ENCODE measurements at places on chromosomes 2 and 18. TPM values are rescaled to one million over a fixed set of nuclear protein-coding genes. Genes with fewer than 3 reads are reported as not detected.

The FEV gene
- not detected for polyA plus RNA-seq

GRCh38 chr2:120601566-120601965 is 134.1 kb upstream of the GLI2 start:
- no peak for DNase-seq

GRCh38 chr2:8149985-8150539 is 531.8 kb upstream of the ID2 start:
- DNase-seq, result peak; percentile 61

DNA sequence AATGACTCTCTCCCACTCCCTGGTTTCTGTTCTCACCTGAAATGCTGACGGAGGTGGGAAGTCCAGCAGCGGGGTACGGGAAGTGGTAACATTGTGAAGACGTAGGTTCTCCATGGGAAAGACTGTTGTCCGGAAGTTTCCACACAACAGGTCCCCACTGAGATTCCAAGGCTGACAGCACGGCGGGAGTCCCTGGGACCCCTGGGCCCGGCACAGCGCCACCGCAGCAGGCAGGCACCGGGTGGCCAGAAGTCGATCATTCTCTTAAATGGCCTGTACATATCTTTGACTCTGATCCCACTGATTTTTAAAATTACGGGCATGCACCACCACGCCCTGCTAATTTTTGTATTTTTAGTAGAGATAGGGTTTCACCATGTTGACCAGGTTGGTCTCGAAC is 201.0 kb upstream of the SALL3 start:
- DNase-seq, result no peak

- no peak for DNase-seq
Measured at GRCh38 chr18:32724071-32724749, 48.6 kb downstream of the KLHL14 start.

DNA sequence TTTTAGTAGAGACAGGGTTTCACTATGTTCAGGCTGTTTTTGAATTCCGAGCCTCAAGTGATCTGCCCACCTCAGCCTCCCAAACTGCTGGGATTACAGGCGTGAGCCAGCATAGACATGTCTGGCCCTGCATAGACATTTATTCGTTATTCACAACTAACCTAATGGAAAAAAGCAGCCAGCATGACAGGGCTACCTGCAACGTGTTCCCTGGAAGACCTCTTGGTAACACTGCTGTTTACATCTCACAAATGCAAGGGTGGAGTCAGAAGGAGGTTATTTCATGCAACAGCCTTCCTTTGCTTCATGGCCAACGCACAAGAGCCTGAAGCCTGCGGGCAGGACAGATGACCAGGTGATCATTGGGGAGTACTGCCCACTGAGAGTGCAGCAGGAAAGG is 9.2 kb downstream of the SERPINE2 start:
- DNase-seq, result no peak

DNA sequence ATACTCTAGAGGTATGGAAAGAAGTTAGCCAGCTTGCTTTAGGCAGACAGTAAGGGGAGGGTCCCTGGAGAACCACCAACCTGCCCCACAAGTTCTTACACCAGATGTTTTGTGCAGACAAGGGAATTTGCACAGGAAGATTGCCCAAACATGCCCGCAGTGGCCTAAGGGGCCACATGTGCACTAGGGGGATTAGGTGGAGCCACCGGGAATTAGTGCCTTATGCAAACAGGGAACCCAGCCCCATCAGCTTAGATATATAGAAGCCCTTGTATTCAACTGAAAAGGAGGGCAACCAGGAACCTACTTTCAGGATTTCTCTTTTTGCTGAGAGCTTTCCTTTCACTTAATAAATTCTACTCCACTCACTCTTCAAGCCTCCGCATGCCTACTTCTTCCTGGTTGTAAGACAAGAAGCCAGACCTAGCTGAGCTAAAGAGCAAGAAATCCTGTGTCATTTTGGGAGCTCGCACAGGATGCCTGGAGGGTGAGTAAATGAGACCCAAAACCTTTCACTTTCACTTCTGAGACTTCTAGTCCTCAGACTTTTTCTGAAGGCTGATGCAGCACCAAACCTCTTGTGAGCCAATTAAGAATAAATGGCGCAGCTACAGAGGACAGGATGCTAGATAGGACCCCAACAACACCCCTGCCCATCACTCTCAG is 146.3 kb downstream of the GCA start:
- no peak for DNase-seq

- no peak for DNase-seq
Measured at GRCh38 chr2:45750001-45750400, 98.5 kb downstream of the PRKCE start.

DNA sequence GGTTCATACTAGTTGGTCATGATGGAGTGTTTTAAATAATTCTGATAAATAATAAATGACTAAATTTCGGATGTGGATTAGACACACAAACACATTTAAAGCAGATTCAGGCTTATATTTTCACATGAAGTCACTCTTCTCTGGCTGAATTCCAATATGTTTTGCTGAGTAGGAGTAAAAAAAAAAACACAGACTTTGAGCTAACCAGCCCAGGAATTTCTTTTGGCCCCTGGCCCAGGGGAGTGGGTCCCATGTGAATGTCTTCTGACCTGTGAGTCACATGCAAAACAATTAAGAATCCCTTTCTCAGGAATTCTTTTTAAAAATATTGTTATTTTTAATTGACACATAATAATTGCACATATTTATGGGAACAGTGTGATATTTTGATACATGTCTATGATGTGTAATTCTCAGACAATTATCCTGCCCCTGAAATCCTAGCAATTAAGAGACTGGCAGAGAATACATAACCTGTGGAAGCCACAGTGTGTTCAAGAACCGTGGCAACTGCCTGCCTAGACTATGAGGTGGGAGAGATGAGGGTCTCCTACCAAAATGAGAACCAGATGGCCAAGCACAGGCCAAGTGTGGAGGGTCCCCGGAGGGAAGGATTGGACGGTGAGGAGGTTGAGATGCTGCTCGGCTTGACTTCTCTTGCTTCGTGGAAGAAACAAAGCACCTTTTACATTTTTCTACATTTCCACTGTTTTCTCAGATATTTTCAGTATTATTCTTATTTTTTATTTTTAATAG is 236.4 kb downstream of the PIEZO2 start:
- DNase-seq, result peak; percentile 89

- no peak for DNase-seq
Measured at GRCh38 chr2:229340086-229340760, 69.1 kb upstream of the PID1 start.

GRCh38 chr2:232324778-232325177 is 53.8 kb upstream of the ALPP start:
- DNase-seq, result no peak

GRCh38 chr2:128214866-128215460 is 103.7 kb downstream of the HS6ST1 start:
- no peak for DNase-seq

DNA sequence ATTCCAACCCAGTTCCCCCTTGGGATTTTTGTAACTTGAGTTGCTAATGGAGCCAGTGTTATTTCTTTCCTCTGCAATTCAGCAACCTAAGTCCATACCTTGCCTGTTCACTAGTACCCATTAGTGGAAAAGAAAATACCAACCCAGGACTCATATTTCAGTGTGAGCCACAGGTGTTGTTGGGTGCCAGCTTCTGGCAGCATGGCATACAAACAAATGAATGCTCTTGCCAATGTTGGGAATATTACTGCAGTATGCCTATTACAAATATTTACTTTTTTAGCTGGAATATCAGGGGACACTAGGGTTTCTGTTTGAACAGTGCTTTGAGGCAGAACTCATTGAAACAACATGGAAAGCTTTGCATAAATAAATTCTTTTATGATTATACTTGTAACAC is 130.2 kb downstream of the NCKAP5 start:
- DNase-seq, result no peak

DNA sequence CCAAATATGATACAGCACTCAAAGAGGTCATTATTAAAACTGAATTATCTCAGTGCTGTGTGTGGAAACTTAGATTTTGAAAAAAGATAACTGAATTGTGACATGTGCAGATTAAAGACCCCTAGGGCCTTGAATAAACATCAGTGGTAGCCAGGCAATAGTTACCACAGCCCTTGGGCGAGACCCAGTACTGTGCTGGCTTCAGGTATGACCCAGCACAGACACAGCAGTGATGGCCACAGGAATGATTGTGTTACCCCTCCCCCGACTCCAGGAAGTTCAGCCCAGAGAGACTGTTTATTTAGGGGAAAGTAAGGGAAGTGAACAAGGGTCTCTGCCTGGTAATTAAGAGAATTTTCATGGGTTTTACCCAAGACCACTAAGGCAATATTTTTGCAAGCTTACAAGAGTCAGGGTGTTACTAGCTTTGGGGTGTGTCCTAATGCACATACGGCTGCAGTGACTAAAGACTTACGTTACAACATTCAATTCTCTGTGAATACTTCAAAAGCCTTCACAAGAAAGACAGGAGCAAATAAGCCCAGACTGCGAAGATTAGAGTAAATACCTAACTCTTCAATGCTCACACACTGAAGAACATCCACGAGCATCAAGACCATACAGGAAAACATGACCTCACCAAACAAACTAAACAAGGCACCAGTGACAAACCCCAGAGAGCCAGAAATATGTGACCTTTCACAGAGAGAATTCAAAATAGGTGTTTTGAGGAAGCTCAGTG is 28.2 kb upstream of the ITGAV start:
- no peak for DNase-seq

GRCh38 chr2:159684796-159685195 is 27.5 kb upstream of the MARCHF7 start:
- no peak for DNase-seq

DNA sequence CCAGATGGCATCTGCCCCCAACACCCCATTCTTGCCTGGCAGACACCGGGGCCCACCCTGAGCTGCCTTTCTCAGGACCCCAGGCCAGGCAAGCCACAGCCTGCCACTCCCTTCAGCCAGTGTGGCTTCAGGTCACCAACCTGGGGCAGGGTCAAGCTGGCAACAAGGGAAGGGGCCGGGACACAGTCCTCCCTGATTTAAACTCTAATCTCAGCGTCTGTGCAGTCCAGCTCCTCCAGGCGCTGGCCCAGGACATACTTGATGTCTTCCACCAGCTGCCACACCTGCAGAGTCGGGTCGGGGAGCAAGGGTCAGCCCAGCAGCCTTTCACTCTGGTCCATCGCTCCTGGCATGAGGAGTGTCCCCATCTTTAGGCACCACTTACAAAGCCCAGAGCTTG is 29.0 kb upstream of the ALPP start:
- no peak for DNase-seq

GRCh38 chr2:153132418-153132817 is 346.1 kb downstream of the RPRM start:
- no peak for DNase-seq

- no peak for DNase-seq
Measured at GRCh38 chr2:239318790-239319661, 81.8 kb downstream of the HDAC4 start.

DNA sequence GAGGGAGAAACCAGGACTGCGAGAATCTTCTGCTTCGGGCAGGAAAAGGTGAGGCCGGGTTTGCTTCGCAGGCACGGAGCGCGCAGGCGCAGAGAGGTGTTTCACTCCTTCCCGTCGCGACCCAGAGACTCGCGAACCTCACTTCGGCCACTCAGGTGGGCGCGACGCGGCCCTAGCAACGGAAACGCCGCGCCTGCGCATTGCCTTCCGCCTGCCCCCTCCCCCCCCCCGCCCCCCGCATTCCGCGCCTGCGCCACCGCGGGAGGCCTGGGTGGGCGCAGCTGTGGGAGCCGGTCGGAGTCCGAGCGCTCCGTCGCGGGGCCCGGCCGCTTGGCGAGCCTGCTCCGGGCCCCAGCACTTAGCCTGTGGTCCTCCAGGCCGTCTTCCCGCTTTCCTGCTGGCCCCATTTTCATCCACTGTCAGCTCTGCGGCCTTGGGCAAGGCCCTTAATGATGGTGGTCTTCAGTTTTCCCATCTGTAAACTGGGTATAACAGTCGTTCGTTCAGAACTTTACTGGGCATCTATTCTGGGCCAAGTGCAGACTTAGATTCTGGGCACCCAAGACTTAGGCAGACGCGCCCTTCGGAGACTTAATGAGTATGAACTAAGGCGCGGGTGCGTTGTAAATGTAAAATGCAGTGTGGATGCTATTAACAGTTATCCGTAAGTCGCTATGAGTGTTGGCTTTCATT is 62.1 kb upstream of the ACKR3 start:
- DNase-seq, result peak; percentile 81

DNA sequence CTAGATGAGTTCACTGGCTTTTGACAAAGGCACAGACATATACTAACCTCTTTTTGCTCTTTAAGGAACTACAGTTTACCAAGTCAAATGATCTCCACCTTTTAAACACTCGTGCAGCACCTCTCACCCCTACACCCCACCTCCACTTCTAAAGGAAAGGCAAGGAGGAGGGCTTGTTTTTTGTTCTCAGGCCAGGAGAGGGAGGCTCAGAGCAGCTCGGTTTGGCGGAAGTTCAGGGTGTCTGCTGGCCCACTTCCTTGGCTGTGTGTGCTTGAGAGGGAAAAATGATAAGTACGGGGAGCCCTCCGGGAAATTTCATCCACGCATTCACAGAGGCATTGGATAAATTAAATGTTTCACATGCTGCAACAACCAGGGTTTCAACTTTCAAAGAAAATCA is 667.9 kb downstream of the BCL11A start:
- peak; percentile 16 for DNase-seq

GRCh38 chr2:23513245-23513871 is 128.4 kb downstream of the KLHL29 start:
- no peak for DNase-seq

DNA sequence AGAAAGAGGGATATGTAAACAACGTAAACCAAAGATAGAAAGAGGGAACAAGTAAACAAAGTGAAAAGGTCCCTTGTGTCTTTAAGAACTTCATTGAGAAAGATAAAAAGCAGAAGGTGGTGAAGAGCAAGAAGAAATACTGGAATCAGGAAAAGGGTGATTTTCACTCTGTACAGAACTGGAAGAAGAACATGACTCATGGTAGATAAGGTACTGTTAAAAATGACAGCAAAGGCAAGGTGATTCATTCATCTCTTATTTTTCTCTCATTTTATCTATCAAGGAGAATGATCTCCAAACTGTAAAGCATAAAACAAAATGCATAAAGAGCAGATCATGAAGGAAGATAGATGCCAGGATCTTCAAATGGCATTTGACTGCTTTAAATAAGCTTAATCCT is 724.6 kb upstream of the CELF4 start:
- DNase-seq, result no peak

Data from muscle of back (tissue), 13 donors.